ENCODE measurements at places on chromosomes 4 and X.

GRCh38 chr4:186118582-186118981 is 14.1 kb downstream of the FAM149A start:
- DNase-seq: no peak

- DNase-seq: no peak
These were observed 7.1 kb upstream of the CLNK start for GRCh38 chr4:10691651-10692050.

- no peak for DNase-seq
These were observed 13.6 kb upstream of the BOD1L1 start for GRCh38 chr4:13641084-13641483.

DNA sequence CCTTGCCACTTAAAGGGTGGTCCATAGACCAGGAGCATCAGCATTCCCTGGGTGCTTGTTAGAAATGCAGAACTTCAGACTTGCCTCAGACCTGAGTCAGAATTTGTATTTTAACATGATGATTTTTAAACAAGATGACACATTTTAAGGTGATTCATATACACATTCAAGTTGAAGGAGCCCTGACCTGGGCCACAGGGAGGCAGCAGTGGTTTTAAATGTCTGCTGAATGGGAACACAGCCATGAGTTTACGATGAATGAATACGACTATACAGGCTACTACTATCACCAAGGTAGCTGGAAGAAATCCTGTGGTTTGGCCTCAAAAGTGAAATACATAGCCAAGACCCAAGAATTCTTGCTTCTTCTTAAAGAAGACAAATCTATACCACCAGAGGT is 2.9 kb downstream of the HDAC8 start:
- DNase-seq: no peak

DNA sequence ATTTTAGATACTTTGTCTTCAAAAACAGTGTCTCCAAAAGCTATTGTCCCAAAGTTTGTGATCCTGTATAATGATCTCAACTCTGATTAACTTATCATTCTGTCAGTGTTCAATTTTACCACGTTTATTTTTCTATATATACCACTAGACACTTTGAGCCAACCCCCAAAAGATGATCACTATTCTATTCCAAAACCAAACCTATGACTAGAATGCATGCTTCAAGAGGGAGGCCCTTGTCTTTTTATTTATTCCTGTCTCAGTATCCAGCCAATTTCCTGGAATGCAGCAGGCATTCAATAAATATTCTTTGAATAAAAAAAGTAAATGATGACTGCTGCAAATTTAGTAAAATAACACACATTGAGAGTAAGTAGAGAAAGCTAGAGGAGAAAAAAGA is 275.6 kb downstream of the LDB2 start:
- DNase-seq: no peak

DNA sequence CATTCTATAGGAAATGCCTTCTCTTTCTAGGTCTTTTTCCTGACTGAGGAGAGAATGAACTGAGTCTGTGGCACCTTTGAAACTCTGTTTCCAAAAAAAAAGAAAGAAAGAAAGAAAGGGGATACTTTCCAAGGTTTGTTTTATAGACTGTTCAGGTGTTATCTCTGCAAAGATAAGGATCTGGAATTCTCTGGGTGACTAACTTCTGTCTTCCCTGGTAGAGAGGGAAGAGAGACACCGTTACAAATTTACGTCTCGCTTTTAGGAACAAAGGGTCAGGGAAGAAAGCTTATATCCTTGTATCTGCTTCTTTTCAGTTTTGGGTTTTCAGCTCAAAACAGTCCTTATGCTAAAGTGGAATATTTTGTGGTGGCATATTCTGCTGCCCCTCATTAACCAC is 314.1 kb downstream of the RAPGEF2 start:
- no peak for DNase-seq

DNA sequence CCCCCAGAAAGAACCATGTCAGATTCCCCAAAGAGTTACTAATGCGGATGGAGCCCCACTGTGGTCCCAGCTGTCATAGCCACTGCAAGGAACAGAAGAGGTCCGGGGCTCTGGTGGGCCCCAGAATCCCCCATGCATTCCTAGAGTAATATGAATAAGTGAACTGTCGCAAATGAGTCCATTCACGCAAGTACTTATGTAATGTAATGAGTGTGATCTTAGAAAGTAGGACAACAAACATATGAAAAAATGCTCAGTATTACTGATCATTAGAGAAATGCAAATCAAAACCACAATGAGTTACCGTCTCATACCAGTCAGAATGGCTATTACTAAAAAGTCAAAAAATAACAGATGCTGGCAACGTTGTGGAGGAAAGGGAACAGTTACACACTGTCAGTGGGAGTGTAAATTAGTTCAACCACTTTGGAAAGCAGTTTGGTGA is 141.5 kb upstream of the RBPJ start:
- DNase-seq: no peak

DNA sequence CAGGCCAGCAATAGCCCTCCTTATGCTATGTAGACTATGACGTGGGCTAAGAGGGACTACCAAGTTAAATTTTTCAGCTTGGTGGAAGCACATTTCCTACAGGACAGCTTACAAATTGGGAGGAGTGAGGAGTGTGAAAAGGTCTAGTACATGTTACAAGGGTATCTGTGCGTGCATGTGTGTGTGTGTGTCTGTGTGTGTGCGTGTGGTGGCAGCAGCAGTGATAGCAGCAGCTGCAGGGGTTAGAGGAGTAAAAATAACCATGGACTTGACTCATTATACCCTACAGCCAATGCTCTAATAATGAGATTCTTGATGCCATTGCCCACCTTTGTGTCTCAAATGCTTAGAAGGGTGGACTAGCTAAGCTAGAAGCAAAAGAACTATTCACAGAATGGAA is 88.6 kb downstream of the SLC9A7 start:
- no peak for DNase-seq

- no peak for DNase-seq
These were observed 174.2 kb upstream of the ETNPPL start for GRCh38 chr4:108937066-108937465.

- no peak for DNase-seq
These were observed 14.7 kb downstream of the CXCR3 start for GRCh38 chrX:71603618-71604017.

DNA sequence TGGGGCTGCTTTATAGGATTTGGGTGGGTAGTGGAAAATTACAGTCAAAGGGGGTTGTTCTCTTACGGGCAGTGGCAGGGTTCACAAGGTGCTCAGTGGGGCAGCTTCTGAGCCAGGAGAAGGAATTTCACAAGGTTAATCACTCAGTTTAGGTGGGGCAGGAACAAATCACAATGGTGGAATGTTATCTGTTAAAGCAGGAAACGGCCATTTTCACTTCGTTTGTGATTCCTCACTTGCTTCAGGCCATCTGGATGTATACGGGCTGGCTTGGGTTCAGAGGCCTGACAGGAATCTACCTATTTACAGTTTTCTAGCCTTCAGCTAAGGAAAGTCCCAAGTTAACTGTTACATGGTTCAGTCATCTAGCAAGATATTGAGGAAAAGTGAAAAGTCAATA is 1003.5 kb downstream of the STPG2 start:
- DNase-seq: no peak

- no peak for DNase-seq
These were observed 182.7 kb downstream of the PPARGC1A start for GRCh38 chr4:23706972-23707651.

GRCh38 chr4:8647094-8647570 is 54.6 kb downstream of the CPZ start:
- no peak for DNase-seq

DNA sequence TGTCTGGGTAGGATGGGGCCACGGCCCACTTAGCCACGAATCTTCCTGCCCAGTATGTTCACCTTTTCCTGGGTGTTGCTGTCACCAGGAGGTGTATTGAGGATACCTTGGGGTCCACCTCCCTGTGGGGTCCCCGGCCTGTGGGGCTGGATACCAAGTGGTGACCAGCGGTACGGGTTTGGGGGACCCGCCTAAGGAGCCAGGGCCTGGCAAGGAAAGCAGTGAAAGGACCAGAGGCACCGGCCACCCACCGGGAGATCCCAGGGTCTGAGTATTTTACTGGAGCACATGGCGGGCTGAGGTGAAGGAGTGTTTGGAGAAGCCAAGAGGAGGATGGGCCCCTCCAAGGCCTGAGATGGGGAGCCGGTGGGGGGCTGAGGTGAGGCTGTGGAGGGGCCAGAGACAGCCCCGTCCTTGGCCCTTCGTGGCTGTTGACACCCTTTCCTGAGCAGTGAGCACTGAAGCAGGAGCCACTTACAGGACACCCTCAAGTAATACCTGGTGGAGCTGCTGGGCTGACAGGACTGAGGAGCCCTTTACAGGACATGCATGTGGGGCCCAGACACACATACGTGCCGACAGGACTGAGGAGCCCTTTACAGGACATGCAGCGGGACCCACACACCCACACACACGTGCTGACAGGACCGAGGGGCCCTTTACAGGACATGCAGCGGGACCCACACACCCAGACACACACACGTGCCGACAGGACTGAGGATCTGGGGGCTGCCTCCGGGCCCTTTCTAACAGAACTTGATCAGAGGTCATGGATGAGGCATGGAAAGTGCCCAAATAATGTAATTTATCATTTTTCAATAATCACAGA is 38.4 kb downstream of the TMEM271 start:
- DNase-seq: no peak

DNA sequence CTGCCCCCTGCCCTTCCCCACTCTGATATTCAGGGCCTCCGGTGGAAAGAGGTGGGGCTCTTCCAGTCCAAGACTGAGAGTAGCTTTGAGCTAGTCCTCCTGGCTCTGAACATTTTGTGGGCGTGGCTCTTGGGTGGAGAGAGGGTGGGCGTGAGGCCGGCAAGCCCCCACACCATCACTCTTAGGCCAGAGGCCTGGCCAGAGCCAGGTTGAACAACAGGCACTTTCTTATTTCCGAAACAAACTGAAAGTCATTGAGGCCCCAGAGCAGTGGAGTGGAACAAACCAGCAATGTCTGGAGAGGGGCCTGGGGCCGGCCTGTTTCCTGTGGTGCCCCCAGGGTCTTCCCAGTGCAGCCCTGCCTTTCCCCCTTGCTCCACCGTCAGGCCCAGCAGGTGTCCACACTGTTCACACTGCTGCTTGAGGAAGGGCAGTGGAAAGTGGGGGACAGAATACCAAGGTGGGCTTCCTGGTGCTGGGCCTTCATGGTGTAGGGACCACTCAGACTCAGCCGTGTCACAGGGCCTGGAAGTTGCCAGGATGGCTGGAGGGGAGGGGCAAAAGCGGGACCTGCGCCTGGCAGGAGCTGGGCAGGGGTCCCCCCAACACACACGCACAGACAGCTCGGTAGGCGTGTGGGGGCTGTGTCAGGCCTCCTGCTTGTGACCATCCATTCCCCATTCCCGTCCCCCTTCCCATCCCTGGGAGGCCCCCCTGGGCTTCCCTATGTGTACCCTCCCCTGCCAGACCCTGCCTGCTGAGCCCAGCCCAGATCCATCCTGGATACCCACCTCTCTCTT is 2.9 kb downstream of the ADRA2C start:
- DNase-seq: no peak

DNA sequence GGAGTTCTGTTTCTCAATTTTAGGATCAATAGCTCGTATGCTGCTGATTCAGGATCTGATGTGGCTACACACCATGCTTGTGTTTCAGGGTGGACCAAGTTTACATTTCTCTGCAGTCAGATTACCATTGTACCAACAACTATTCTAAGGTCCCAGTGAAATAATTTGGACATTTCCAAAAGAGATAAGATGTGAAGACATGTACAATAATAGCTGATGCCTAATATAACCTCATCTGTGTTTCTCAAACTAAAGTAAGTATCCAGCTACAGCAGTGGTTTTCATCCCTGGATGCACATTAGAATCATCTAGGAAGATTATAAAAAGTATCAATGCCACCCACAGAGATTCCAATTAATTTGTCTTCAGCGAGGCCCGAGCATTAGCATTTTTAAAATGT is 209.7 kb downstream of the ANTXR2 start:
- DNase-seq: no peak

DNA sequence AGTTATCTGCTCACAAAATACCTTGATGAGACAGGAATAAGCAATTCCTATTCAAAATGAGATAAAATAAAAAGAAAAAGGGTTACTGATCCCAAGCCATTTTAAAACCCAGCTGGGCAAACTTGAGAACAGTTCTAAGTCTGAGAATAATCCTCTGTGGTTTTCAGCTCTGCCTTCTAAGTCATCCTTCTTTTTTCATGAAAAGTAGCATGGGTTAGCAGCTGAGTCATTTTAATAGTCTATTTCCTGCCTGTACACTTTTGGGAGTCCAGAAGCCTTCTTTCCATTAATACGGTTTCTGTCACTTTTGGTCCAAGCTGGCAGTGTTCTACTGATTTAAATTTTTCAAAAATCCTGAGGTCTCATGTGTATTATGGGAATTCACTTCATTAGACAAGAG is 374.3 kb downstream of the IQCM start:
- no peak for DNase-seq

DNA sequence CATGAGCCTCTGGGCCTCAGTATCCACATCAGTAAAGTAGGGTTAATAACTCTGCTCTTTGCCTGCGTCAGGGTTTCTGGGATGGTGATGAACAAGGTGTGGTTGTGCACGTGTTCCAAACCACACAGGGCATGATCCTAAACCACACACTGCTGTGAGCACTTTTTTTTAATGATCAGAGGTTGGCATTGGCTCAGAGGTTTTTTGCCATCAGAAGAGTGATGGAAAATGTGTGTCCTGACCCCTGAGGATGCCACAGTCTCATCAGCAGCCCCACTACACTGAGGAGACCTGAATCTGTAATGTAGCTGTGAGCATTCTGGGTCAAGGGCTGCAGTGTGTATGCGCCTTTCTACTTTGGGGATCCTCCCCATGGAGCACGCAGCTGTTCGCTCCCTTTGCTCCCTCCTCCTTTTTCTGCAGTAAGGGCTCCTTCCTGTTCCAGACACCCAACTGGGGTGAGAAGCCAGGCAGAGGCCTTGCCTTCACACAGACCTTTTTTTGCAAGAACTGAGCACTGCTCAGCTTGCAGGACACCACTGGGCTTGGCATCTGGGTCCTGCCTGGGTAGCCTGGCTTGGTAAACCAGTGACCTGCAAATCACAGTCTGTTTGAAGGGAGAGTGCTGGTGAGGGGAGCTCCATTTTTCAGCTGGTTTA is 87.5 kb downstream of the MAMLD1 start:
- DNase-seq: no peak

- no peak for DNase-seq
These were observed 167.1 kb upstream of the PACRGL start for GRCh38 chr4:20532871-20533870.

DNA sequence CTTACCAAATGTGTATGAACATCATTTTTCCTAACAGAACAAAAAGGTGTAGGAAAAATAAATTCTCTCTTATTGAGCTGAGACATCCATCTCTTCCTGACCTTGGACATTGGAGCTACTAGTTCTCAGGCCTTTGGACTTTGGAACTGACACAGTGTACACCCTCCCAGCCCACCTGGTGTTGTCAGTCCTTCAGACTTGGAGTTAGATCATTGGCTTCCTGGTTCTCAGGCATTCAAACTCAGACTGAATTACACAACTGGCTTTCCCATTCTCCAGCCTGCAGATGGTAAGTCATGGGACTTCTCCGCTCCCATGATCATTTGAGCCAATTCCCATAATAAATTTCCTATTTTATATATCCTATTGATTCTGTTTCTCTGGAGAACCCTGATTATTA is 84.8 kb upstream of the EDNRA start:
- no peak for DNase-seq

Data from NCI-H460 (cell line).